ENCODE measurements at places on chromosomes 16 and 17.

- no peak for DNase-seq
Observed at GRCh38 chr17:77437747-77438146, 297.0 kb downstream of the SEC14L1 start.

DNA sequence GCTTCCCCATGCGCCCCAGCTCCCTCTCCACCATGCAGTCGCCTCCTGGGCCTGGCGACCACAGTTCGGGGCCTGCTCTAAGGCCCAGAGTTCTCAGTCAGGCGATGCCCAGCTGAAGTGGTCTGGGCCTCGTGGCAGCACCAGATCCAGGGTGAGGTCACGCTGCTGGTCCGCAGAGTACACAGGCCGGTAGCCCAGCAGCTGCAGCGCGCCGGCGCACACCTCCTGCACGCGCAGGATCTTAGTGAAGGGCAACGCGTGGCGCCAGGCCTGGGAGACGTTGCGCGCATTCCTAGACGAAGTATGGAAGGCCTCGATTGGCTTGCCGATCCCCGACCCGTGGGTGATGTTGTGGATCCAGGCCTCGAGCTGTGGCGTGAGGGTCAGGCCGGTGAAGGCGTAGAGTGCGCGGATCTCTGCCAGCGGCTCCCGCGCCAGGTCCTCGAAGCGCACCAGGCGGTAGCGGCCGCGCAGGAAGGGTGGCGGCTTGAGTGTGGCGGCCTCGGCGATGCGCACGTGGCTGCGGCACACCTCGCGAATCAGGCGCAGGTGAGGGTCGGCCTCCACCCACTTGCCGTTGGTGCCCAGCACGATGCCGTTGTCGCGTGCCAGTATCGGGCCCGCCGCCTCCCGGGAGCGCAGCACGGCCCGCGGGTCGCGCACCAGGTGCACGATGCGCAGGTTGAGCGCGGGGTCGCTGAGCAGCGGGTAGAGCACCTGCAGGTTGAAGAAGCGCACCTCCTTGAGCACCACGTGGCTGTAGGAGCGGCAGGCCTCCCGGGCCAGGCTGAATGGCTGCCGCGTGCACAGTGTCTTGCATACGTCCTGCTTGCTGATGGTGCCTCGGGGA is 6.6 kb downstream of the CHST5 start:
- DNase-seq, result no peak

DNA sequence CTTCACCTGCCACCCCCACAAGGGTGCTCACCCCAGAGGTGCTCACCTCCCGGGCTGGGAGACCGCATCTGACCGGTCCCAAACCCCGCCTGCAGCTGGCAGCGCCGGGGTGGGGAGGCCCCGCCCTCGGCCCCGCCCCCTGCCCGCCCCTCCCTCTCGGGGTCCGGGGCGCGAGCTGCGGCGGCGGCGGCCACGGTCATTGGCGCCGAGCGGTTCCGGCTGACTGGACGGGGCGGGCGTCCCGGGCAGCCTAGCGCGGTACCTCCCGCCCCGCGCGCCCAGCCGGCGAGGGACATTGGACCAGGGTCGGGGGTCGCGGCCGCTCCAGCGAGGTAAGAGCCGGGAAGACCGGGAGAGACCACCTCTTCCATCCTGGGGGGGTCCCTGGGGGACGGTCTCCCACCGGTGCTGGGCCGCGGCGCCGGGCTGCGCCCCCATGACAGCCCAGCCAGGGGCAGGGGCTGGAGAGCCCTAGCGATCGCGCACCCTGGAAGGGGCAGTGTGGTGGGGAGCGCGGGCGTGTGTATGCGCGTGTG is at the start of gene CACNG5:
CACNG5 (plus strand) TSS at position 199 of the 536 bp plus-strand sequence. CDS start 42,216 bp downstream, outside the sequence.
- no peak for DNase-seq

- DNase-seq, result no peak
Observed at GRCh38 chr16:28117168-28117565, 53.7 kb upstream of the GSG1L start.

- no peak for DNase-seq
Observed at GRCh38 chr17:29567304-29567553, 392 bp upstream of the ABHD15 start.

Measured in hematopoietic multipotent progenitor cell treated with erythropoietin and hydrocortisone succinate and interleukin-3 and kit ligand, for 4 days (in vitro differentiated cells).